ENCODE measurements at places on chromosomes 1 and 21. TPM values are rescaled to one million over a fixed set of nuclear protein-coding genes. Genes with fewer than 3 reads are reported as not detected.

CHIT1 gene
- 11.9 TPM for total RNA-seq

ICOSLG gene
- 124 TPM for total RNA-seq

SYPL2 gene
- not detected for total RNA-seq

APCS gene
- not detected for total RNA-seq

MYOC gene
- not detected for total RNA-seq

SDC3 gene
- total RNA-seq, result 4.4 TPM

- no peak overlapping the region for H3K27ac ChIP-seq
- DNase-seq, result no peak
- no peak overlapping the region for H3K4me3 ChIP-seq
- H3K27me3 ChIP-seq, result no peaks in the 10 kb centered on the region
- no peaks in the 10 kb centered on the region for H3K4me1 ChIP-seq
Measured at GRCh38 chr1:22524481-22524880, 38.8 kb upstream of the EPHA8 start.

DNA sequence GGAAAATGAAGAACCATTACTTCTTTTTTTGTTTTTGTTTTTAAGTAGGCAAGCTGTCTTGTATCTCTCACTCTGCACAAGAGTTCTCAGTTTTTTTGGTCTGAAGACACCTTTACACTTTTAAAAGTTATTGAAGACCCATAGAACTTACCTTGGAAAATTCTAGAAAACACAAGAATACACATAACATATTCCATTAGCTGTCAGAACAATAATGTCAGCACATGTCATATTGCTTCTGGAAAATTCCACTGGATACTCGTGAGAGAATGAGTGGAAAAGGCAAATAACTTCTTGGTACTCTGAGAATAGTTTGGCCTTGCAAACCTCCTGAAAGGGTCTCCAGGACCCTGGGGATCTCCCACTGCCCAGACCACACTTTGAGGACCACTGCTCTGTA, 4.8 kb downstream of the FBXO28 start:
- no peak overlapping the region for H3K27ac ChIP-seq
- DNase-seq, result no peak
- H3K4me3 ChIP-seq, result no peak overlapping the region
- H3K27me3 ChIP-seq, result no peaks in the 10 kb centered on the region
- H3K4me1 ChIP-seq, result peaks cover 20% of the 10 kb centered on the region
- H3K36me3 ChIP-seq, result peaks cover 3% of the 10 kb centered on the region

- H3K27me3 ChIP-seq, result no peaks in the 10 kb centered on the region
- no peaks in the 10 kb centered on the region for H3K36me3 ChIP-seq
- no peak overlapping the region for H3K4me3 ChIP-seq
- no peak for DNase-seq
Measured at GRCh38 chr1:41420351-41420750, 59.1 kb downstream of the FOXO6 start.

GRCh38 chr1:54800899-54801759, at the start of gene TTC22:
TTC22 (minus strand) TSS chr1:54801323; CDS start chr1:54801163, 160 bp downstream.
- peak within 1 kb of the TSS; percentile 75 for H3K4me3 ChIP-seq
- no peaks in the 10 kb centered on the region for H3K27me3 ChIP-seq
- H3K27ac ChIP-seq, result no peak within 1 kb of the TSS
- no peaks in the 10 kb centered on the region for H3K36me3 ChIP-seq
- peaks cover 31% of the 10 kb centered on the region for H3K4me1 ChIP-seq

DNA sequence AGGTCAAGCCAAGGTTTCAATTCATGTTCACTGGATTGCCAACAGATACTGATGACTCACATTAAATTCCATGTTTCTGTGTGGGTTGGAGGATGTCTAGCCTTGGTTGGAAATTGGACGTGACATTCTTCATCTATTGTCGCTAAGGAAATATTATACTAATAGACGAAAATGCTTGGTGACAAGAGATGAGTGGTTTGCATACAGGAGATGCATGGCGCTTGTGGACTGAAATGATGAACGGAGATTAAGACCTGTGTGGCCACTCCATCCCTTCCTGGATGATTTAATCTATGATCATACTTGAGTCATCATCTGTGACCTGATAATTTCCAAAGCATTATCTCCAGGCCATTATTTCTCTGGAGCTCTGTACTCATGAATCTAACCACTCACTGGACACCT, 97.0 kb upstream of the CD34 start:
- no peaks in the 10 kb centered on the region for H3K4me1 ChIP-seq
- H3K27me3 ChIP-seq, result no peaks in the 10 kb centered on the region
- no peaks in the 10 kb centered on the region for H3K36me3 ChIP-seq
- H3K4me3 ChIP-seq, result no peak overlapping the region
- no peak for DNase-seq

DNA sequence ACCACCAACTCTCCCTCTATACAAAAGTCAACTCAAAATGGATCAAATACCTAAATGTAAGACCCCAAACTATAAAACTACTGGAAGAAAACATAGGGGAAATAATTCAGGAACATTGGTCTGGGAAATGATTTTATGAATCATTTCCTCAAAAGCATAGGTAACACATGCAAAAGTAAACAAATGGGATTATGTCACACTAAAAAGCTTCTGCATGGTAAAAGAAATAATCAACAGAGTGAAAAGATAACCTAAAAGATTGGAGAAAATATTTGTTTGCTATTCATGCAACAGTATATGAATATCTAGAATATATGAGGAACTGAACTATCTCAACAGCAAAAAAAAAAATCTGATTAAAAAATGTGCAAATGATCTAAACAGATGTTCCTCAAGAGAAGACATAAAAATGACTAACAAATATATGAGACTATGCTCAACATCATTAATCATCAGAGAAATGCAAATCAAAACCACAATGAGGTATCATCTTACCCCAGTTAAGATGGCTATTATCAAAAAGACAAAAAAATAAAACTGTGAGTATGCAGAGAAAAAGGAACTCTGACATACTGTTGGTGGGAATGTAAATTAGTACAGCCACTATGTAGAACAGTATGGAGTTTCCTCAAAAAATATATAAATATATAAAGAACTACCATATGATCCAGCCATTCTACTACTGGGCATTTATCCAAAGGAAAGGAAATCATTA, 47.8 kb downstream of the VCAM1 start:
- H3K27ac ChIP-seq, result no peak overlapping the region
- DNase-seq, result no peak
- H3K27me3 ChIP-seq, result no peaks in the 10 kb centered on the region
- H3K4me3 ChIP-seq, result no peak overlapping the region
- H3K36me3 ChIP-seq, result no peaks in the 10 kb centered on the region
- H3K4me1 ChIP-seq, result no peaks in the 10 kb centered on the region

GRCh38 chr1:1291023-1291528, 10.8 kb downstream of the SCNN1D start:
- DNase-seq, result no peak
- no peaks in the 10 kb centered on the region for H3K36me3 ChIP-seq
- H3K27ac ChIP-seq, result no peak overlapping the region

DNA sequence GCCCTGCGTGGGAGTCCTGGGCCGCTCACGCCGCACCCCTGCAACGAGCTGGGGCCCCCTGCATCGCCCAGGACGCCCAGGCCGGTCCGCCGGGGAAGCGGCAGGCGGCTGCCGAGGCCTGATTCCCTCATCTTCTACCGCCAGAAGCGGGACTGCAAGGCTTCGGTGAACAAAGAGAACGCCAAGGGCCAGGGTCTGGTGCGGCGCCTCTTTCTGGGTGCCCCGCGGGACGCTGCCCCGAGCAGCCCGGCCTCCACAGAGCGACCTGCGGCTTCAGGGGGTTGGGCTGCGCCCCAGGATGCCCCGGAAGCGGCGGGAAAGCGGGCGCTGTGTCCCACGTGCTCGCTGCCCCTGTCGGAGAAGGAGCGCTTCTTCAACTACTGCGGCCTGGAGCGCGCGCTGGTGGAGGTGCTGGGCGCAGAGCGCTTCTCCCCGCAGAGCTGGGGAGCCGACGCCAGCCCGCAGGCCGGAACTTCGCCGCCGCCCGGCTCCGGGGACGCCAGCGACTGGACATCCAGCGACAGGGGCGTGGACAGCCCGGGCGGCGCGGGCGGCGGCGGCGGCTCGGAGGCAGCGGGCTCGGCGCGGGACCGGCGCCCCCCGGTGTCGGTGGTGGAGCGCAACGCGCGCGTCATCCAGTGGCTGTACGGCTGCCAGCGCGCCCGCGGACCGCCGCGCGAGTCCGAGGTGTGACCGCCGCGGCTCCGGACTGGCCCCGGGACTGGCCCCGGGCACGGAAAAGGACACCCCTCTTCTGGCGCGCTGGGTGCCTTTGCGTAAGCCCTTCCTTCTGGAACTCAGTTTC, 2.7 kb downstream of the FAM110D start:
- peak; percentile 69 for DNase-seq
- H3K4me3 ChIP-seq, result peak overlapping the region; percentile 39
- H3K27ac ChIP-seq, result no peak overlapping the region
- H3K27me3 ChIP-seq, result peaks cover 64% of the 10 kb centered on the region

GRCh38 chr1:7578206-7578605, 192.9 kb upstream of the VAMP3 start:
- no peak for DNase-seq
- no peak overlapping the region for H3K4me3 ChIP-seq
- H3K27ac ChIP-seq, result no peak overlapping the region
- H3K36me3 ChIP-seq, result no peaks in the 10 kb centered on the region

GRCh38 chr1:102420034-102420433, 423.3 kb upstream of the OLFM3 start:
- no peaks in the 10 kb centered on the region for H3K27me3 ChIP-seq
- H3K27ac ChIP-seq, result no peak overlapping the region
- no peak for DNase-seq
- H3K36me3 ChIP-seq, result no peaks in the 10 kb centered on the region

Measured in B cell (primary cell).